Fibroblast of skin of abdomen (primary cell): ENCODE measurements at places on chromosomes 12 and 14.

- no peak for DNase-seq
These were observed 12.5 kb downstream of the OTX2 start for GRCh38 chr14:56797569-56798446.

GRCh38 chr14:66483322-66483721, 2.8 kb upstream of the CCDC196 start:
- DNase-seq = no peak

- DNase-seq = peak; percentile 9
These were observed 79.0 kb downstream of the TMX1 start for GRCh38 chr14:51318813-51319597.

DNA sequence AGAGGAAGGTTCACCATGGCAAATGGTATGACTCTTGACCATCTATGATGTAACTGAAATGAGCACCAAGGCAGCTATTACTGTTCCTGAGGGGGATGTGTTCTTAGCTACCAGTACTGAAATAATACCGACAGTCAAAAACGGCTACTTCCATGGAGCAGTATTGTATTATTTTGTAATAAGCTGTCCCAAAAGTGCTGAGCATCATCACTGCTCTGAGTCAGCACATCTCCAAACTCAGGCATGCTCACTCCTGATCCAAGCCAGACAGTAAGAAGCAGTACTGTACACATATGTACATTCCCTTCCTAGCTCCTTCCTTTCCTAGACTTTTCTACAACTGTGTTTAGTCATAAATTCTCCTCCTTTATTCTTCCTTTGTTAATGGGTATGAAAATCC, 8.6 kb downstream of the VTI1B start:
- peak; percentile 65 for DNase-seq

DNA sequence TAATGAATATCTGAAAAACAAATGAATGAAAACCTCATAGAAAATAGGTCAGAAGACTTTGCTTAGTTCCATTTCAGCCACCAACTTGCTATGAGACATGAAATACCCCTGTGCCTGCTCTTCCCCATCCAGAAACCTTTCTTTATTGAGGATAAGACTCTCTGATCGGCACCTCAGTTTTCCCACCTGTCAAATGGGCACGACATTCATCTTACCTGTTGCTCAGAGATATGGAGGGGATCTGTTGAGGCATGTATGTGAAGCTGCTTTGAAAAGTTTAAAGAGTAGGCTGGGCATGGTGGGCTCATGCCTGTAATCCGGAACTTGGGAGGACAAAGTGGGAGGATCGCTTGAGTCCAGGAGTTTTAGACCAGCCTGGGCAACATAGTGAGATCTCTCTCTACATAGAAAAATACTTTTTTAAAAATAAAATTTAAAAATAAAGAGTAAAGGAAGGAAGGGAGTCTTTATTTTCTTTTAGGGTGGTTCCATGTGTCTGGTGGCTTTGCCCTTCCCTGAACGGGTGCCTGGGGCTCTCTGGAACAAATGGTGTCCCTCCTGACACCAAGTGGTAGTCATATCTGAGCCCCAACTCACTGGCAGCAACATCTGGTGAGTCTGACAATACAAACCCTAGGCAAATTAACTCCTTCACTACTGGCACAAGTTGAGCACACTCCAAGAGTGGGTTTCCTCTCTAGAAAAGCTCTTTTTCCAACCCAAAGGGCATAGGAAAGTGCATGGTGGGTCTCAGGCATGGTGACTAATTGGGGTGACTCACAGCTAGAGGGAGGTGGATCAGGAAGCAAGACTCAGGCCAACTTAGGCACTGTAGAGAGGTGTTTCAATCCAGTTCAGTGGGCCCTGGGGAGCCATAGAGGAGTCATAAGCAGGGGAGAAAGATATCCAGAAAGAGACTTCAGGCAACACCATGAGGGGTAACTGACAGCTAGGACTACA, 42.1 kb downstream of the MAP1LC3B2 start:
- peak; percentile 61 for DNase-seq

GRCh38 chr14:29637411-29637810, 290.2 kb downstream of the PRKD1 start:
- DNase-seq = peak; percentile 74

DNA sequence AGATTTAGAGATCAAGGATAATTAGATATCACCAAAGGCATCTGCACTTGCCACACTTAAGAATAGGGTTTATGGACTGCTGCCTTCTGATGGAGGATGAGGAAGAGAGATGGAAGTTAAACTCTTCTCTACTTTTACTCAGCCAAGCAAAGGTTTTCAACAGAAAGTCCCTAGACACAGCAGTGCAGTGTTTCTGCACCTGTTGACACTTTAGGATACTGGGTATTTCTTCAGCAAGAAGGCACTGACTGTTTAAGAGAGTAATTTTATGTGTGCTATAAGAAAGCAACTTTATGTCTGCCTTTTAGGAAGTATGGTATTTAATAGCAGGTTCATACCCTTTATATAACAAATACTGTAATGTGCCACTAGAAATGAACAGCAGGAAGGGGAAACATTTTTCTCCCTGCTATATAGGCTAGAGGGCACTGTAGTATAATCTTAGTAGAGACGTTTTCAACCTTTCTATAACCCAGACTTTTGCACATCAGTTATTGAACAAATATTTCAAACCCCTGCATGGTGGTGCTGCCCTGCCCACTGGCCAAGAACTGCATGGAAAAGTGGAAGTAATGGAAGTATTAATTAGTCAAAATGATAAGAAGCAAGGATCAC, 225.0 kb upstream of the GRIP1 start:
- no peak for DNase-seq

GRCh38 chr12:3305904-3306619, 184.9 kb upstream of the PRMT8 start:
- no peak for DNase-seq

DNA sequence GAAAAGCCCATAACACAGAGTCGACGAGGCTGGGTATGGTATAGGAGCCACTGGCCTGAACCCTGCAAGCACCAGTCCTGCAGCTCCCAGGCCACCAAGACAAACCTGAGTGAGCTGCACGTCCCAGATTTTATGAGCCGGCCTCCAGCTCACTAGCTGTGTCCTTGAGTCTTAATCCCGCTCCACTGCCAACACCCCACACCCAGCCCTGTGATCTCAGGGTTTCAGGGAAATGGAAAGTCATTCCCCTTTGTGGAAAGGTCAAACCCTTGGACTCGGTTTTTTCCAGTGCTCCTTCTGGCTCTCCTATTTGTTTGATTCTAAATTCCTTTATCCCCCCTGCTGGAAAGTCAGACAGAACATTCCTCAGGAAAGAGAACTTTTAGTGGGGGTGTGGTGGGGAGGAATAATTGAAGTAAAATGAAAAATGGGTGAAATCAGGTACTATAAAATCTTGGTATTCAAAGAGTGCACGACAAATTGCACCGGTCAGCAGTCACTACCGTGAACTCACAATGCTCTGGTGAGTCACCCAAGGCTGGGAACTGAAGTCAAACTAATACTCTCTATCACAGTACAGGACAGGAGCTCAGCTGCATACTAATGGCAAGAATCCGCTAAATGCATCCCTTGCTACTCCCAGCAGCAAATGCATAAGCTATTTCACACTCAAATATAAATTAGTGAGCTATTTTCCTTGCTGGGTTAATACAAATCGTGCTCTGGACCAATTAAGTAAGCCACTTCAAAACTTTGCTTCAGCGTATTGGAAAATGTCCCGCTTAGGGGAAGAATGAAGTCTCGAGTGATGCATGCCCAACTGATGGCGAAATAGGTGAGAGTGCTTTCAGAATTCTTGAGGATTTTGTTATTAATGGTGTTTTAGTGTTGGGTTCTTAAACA, 9.0 kb downstream of the PITPNM2 start:
- DNase-seq = peak; percentile 82

DNA sequence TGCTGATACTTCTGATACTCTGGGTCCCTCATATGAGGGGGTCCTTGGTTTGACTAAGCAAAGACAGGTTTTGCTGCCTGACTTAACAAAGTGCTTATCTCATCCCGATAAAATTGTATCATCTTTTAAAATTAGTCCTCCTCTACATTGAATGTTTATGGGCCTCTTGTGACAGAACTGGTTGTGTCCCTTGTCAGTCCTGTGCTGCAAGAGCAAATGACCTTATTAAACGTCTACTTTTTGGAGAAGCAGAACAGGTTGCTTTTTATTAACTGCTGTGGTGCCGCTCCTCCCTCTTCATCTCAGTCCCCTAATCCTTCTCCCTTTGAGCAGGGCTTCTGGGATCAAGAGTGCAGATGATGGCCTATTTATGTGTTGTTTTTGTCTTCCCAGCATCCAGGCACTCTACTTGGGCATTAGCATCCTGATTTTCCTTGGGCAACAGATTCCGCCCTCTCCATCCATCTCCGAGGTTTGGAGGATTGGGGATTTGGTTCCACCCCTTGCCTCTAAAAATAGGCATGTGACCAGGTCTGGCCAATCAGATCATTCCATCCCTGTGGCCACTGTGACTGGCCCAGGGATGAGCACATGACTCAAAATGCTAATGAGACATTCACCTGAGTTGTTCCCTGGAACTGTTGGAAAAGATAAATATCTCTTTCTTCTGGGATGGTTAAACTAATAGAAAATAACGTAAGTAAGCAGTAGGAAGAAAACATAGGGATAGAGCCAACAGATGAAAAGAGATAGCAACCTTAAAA, 2.9 kb upstream of the DENR start:
- DNase-seq = no peak

DNA sequence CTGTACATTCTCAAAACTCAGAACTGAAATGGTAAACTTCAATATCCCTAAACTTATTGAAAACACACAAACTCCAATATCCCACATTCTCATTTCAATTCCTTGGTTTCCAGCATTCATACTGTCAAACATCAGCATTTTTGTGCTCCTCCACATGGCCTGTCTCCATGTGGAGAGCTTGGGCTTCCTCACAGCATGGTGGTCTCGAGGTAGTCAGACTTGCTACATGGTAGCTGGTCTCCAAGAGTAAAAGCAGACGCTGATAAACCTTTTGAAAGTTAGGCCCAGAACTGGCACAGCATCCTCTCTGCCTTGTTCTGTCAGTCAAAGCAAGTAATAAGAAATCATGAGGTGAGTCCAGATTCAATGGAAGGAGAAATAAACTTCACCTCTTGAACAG, 70.5 kb downstream of the VCPKMT start:
- DNase-seq = no peak

DNA sequence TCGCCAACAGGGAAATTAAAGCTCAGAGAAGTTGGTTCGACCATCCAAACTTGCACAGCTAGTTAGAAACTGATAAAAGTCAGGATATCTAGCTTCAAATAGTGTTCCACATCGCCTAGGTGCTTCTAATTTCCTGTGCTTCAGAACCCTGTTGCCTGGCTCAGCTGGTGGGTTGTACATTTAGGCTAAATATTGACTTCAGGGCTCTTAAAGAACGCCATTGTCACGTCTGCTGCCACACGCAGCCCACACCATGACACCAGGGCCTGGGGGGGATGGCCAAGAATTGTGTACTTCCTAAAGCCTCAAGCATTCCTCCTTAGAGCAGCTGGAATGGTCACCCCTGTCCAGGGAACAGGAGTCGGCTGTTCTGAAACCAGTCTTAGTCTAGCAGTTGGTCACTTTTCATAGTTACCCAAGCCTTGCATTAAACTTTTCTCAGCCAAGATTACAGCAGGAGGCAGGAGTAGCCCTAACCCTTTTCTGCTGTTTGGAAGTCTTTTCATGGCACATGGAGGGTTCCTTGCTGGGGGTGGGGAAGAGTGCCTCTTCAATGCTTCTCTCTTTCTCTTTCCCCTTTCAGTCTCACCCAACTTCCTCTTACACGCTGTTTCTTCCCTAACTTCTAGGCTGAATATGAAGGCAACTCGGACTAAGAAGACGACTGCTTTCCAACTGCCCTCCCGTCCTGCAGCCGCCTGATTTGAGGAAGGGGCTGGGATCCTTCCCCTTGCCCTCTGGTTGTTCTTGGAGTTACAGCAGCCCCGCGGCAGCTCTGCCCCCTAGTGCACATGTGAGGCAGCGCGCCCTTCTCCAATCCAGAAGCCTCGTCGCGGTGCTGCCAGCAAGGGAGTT, 17.1 kb downstream of the FOS start:
- peak; percentile 57 for DNase-seq

- no peak for DNase-seq
These were observed 29.8 kb upstream of the OAS1 start for GRCh38 chr12:112877006-112877405.

DNA sequence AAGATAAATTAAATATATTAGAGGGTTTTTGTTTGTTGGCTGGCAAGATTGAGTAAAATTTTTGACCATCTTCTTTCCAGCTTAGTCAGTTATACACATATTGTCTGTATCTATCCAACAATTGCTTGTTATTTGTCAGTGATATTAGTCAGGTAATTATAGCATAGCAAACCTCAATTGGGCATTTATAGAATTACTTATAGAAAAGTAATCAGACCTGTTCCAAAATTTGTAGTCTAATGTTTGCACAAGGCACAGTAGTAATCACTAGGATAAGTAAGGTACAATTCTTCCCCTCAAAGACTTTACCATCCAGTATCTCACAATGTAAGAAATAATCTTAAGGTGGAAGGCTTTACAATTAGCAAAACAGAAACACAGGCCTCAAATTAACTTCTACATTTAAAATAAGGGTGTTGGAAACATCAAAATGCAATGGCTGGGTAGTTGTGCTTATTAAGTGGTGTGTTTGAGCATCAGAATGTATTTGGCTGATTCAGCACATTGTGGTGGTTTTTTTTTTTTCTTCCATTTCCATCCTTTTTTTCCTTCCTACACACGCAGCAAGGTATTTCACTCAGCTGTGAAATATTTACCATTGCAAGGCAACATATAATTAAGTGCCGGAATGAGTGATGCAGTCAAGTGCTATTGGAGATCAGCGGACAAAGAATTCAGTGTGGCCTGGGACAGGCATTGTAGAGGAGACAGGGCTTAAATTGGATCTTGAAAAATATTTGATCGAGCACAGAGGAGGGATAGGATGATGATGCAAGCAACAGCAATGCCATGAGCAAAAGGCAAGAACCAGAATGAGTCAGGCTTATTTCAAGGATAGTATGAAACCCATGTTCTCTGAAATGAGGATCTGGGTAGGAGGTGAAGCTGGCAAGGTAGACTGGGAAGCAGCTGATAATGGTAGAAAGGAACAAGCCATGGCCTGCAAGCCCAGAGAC, 178.2 kb downstream of the AKAP6 start:
- peak; percentile 96 for DNase-seq

DNA sequence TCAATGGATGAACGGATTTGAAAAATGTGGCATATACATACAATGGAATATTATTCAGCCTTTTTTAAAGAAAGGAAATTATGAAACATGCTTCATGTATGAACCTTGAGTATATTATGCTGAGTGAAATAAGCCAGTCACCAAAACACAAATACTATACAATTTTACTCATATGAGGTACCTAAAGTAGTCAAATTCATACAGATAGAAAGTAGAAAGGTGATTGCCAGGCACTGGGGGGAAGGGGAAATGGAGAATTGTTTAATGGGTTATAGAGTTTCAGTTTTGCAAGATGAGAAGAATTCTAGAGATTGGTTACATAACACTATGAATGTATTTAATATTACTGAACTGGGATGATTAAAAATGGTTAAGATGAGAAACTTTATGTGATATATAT, 171.4 kb downstream of the TMTC3 start:
- DNase-seq = no peak

GRCh38 chr12:109621901-109622364, 48.3 kb downstream of the MVK start:
- no peak for DNase-seq
